ENCODE measurements at places on chromosomes 4 and X. TPM values are rescaled to one million over a fixed set of nuclear protein-coding genes. Genes with fewer than 3 reads are reported as not detected.

DNA sequence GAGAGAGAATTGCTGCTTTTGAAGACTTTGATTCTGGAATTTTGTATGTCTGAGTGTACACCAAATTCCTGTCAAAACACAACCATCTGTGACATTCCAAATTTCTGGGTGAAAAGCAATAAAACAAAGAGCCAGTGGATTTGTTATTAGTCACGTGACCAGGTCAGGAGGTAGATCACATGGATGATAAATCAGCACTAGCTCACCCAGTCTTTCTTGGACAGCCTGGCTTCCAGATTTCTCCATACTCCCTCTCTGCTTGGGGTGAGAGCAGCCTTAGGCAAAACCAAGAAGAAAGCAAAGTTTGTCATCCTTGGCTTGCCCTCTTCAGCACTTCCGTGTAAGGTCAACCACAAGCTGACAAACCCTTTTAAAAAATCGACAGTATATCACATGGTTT is 194.2 kb downstream of the CLCN4 start:
- H3K4me3 ChIP-seq, result no peak overlapping the region
- no peaks in the 10 kb centered on the region for H3K36me3 ChIP-seq
- no peak overlapping the region for H3K27ac ChIP-seq
- H3K4me1 ChIP-seq, result no peaks in the 10 kb centered on the region
- no peak for DNase-seq

DNA sequence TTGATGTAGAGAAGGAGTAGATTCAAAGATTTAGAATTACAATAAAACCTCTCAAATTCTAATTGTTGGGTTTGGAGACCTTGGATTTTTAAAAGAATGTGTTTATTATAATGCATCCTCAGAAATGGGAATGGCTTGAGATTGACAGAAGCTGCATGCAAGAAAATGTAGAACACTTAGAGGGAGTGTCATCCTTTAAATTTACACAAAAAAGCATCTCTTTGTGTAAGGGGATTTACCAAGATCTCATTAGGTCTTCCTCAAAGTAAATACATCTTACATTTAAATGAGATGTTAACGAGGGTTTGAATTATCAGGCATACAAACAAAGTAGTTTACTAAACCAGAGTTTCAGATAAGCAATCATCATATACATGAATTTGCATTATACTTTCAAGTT is 615.0 kb downstream of the FAM133A start:
- H3K4me1 ChIP-seq, result no peaks in the 10 kb centered on the region
- no peak for DNase-seq
- no peak overlapping the region for H3K27ac ChIP-seq
- H3K4me3 ChIP-seq, result no peak overlapping the region
- H3K27me3 ChIP-seq, result no peaks in the 10 kb centered on the region
- peaks cover 4% of the 10 kb centered on the region for H3K36me3 ChIP-seq

Gene ARHGAP24
- total RNA-seq, result 0.31 TPM

GRCh38 chr4:145828802-145829485 is 109.7 kb downstream of the ZNF827 start:
- no peak overlapping the region for H3K27ac ChIP-seq
- H3K36me3 ChIP-seq, result peaks cover 2% of the 10 kb centered on the region
- H3K4me1 ChIP-seq, result peaks cover under 1% of the 10 kb centered on the region
- no peak for DNase-seq
- H3K27me3 ChIP-seq, result no peaks in the 10 kb centered on the region
- no peak overlapping the region for H3K4me3 ChIP-seq

GRCh38 chr4:140249351-140249750 is 95.4 kb upstream of the MAML3 start:
- DNase-seq, result no peak
- H3K27me3 ChIP-seq, result peaks cover 7% of the 10 kb centered on the region
- no peak overlapping the region for H3K27ac ChIP-seq
- no peaks in the 10 kb centered on the region for H3K36me3 ChIP-seq
- no peak overlapping the region for H3K4me3 ChIP-seq

Gene GPC3
- total RNA-seq, result 71.9 TPM

Gene RNF175
- total RNA-seq, result 7.3 TPM

- H3K36me3 ChIP-seq, result no peaks in the 10 kb centered on the region
- no peaks in the 10 kb centered on the region for H3K4me1 ChIP-seq
- H3K27me3 ChIP-seq, result no peaks in the 10 kb centered on the region
- DNase-seq, result no peak
These were observed 8.8 kb downstream of the FNIP2 start for GRCh38 chr4:158777423-158778155.

Gene UGT2A1
- total RNA-seq, result not detected

DNA sequence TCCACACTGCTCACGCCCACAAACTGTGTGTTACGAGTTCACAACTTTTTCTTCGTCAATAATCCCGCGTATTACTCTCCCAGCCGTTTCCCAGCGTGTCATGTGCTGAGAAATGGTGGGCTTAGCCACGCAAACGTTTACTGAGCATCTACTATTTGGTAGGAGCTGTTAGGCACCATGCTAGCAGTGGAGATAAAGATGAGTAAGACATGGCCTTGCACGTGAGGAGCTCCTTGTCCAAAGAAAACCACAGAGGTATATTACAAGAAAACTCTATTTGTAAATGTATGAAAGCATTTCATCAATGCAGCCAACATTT is 821 bp upstream of the TMEM128 start:
- peak overlapping the region; percentile 87 for H3K4me3 ChIP-seq
- peaks cover 2% of the 10 kb centered on the region for H3K4me1 ChIP-seq
- H3K36me3 ChIP-seq, result no peaks in the 10 kb centered on the region
- peak overlapping the region; percentile 88 for H3K27ac ChIP-seq

- H3K27me3 ChIP-seq, result no peaks in the 10 kb centered on the region
- H3K4me3 ChIP-seq, result no peak overlapping the region
- no peak overlapping the region for H3K27ac ChIP-seq
- no peaks in the 10 kb centered on the region for H3K36me3 ChIP-seq
- DNase-seq, result no peak
These were observed 463.5 kb downstream of the PPP4R3C start for GRCh38 chrX:26999634-27000033.

GRCh38 chr4:41822325-41822724 is 73.8 kb upstream of the PHOX2B start:
- H3K27me3 ChIP-seq, result no peaks in the 10 kb centered on the region
- no peak overlapping the region for H3K4me3 ChIP-seq
- no peak overlapping the region for H3K27ac ChIP-seq
- H3K36me3 ChIP-seq, result no peaks in the 10 kb centered on the region
- DNase-seq, result no peak

DNA sequence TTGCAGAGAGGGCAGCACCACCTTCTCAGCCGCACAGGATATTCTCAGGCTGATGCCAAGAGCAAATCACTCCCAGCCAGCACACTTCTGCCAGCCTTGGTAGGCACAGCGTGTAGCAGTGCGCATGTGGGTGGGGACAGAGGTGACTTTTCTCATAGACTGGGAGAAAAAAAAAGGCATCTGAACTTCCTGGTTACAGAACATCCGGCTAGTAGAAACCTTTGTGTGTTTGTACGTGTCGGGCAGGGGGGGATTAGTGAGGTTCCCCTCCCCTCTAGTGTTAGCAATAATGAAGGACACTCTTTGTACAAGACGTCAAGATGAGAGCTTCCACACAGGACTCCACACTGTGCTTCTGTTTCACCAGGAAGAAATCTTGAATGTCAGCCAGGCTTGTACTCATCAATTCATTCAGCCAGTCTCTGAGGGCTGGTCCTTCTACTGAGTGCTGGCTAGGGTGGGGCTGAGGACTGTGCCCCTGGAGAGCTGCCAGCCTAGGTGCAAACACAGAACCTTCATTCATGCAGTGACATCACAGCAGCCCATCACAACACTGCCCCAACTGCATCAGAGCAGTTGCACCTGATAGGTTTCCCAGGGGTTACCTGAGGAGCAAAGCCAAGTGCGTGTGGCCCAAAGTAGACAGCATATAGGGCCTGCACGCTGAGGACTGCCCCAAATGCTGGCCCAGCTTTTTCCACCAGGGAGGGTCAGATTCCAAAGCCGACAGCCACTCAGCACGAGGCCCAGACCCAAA is 34.7 kb downstream of the SLC25A5 start:
- H3K4me1 ChIP-seq, result no peaks in the 10 kb centered on the region
- no peak overlapping the region for H3K27ac ChIP-seq
- no peaks in the 10 kb centered on the region for H3K27me3 ChIP-seq
- H3K4me3 ChIP-seq, result no peak overlapping the region
- H3K36me3 ChIP-seq, result no peaks in the 10 kb centered on the region

Gene NPNT
- 0.97 TPM for total RNA-seq

DNA sequence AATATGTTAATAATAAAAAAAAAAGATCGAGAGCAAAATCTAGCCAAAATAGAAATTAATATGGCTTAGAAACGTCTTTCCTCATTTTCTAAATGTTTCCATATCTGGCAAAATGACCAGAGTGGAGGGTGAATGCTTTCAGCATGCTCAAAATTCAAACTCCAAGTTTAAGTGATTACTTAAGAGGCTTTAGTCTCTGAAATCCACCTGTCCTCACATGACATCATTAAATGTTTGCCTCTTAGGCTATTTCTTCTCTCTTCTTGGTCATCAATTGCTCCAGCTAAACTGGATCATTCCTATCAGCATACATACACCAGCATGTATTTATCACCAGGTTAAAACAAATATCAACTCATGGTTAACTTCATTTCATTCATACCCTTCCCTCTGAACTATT is 54.5 kb upstream of the ATXN3L start:
- no peak for DNase-seq
- no peaks in the 10 kb centered on the region for H3K36me3 ChIP-seq
- H3K27ac ChIP-seq, result no peak overlapping the region
- H3K4me1 ChIP-seq, result no peaks in the 10 kb centered on the region
- no peak overlapping the region for H3K4me3 ChIP-seq
- no peaks in the 10 kb centered on the region for H3K27me3 ChIP-seq

DNA sequence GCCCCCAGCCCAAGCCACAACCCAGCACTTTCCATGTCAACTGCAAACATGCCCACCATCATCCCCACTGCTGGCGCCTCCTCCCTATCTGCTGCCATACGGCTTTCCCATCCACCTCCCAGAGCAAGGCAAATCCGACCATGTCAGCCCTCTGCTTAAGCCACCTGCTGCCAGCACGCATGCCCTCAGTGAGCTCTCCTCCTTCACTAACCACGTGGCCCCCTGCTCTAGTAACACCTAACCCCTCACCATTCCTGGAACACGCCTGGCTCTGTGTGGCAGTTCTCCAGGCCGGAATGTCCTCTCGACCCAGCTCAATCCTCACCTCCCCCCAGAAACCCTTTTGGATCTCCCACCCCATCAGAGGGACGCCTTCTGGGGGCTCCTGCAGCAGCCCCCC is 17.4 kb downstream of the BCAP31 start:
- no peaks in the 10 kb centered on the region for H3K4me1 ChIP-seq
- no peaks in the 10 kb centered on the region for H3K27me3 ChIP-seq
- DNase-seq, result no peak
- H3K36me3 ChIP-seq, result peaks cover 24% of the 10 kb centered on the region
- no peak overlapping the region for H3K27ac ChIP-seq

DNA sequence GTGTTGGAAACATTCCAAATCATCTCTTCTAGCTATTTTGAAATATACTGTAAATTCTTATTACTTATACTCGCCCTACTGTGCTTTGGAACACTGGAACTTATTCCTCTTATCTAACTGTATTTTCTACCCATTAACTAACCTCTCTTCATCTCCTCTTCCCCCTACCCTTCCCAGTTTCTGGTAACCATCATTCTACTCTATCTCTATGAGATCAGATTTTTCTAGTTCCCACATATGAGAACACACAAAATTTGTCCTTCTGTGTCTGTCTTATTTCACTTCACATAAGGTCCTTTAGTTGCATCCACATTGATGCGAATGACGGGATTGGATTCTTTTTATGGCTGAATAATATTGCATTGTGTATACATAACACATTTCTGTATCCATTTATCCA is 1003.8 kb upstream of the INTU start:
- no peaks in the 10 kb centered on the region for H3K27me3 ChIP-seq
- H3K4me3 ChIP-seq, result no peak overlapping the region
- DNase-seq, result no peak
- no peak overlapping the region for H3K27ac ChIP-seq
- no peaks in the 10 kb centered on the region for H3K4me1 ChIP-seq

Gene GAB1
- total RNA-seq, result 21.3 TPM

Gene SNX12
- total RNA-seq, result 74.2 TPM

Gene CABS1
- total RNA-seq, result not detected

Gene F9
- total RNA-seq, result not detected

Gene CCKAR
- total RNA-seq, result not detected

Gene SLC7A11
- 15.6 TPM for total RNA-seq

GRCh38 chr4:3037957-3038461 is 36.3 kb downstream of the HTT-AS start:
- no peak overlapping the region for H3K4me3 ChIP-seq
- peaks cover 5% of the 10 kb centered on the region for H3K4me1 ChIP-seq
- no peak for DNase-seq
- H3K27ac ChIP-seq, result no peak overlapping the region

- H3K27ac ChIP-seq, result no peak overlapping the region
- no peaks in the 10 kb centered on the region for H3K27me3 ChIP-seq
- peak; percentile 63 for DNase-seq
- no peaks in the 10 kb centered on the region for H3K4me1 ChIP-seq
These were observed 11.6 kb downstream of the PAGE4 start for GRCh38 chrX:49840679-49841078.

Gene UGT2B10
- not detected for total RNA-seq

- H3K27ac ChIP-seq, result no peak overlapping the region
- no peak overlapping the region for H3K4me3 ChIP-seq
- H3K36me3 ChIP-seq, result no peaks in the 10 kb centered on the region
- no peak for DNase-seq
These were observed 136.1 kb upstream of the MID1 start for GRCh38 chrX:10756441-10756840.

Gene CCDC149
- 5.8 TPM for total RNA-seq

Gene PTTG2
- total RNA-seq, result not detected

DNA sequence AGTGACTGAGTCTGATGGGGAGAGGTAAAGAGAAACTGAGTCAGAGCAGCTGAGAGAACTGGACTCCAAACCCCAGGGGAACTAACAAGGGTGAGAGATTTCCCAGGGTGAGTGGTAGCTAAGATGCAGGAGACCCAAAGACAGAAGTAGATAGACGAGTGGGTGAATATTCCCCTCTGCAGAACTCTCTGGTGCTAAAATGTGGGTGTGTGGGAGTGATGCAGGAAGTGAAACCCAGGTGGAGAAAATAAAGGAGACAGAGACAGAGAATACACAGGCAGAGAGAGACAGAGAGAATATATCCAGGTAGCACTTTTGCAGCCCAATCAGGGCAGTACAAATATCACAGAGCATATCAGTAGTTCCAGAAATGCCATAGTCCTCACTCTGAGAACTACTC is 212.5 kb upstream of the ZIC3 start:
- H3K4me3 ChIP-seq, result no peak overlapping the region
- no peak for DNase-seq
- H3K4me1 ChIP-seq, result no peaks in the 10 kb centered on the region

DNA sequence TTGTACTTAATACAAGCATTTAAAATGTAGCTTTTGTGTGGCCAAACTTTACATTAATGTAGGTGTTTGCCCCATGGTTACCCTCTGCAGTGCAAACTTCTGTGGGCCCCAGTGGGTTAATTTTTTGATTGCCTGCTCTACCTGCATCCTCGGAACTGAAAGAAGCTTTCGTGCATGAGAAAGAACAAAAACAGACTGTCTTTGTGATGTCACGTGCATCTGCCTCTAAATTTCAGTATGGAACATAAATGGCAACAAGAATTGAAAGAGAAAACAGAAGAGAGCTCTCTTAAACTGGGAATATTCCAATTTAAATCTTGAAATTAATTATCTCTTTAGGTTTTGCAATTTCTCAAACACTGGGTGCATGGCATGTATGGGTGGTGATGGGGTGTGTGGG is 182.4 kb upstream of the LCORL start:
- no peak for DNase-seq
- H3K36me3 ChIP-seq, result no peaks in the 10 kb centered on the region
- no peaks in the 10 kb centered on the region for H3K4me1 ChIP-seq
- H3K27me3 ChIP-seq, result no peaks in the 10 kb centered on the region
- no peak overlapping the region for H3K27ac ChIP-seq
- no peak overlapping the region for H3K4me3 ChIP-seq
